Activated naive CD8-positive, alpha-beta T cell treated with anti-CD3 and anti-CD28 coated beads, Interleukin-2, amount 50 U/mL, for 16 hours (primary cell): ENCODE measurements at places on chromosomes 2 and 18.

DNA sequence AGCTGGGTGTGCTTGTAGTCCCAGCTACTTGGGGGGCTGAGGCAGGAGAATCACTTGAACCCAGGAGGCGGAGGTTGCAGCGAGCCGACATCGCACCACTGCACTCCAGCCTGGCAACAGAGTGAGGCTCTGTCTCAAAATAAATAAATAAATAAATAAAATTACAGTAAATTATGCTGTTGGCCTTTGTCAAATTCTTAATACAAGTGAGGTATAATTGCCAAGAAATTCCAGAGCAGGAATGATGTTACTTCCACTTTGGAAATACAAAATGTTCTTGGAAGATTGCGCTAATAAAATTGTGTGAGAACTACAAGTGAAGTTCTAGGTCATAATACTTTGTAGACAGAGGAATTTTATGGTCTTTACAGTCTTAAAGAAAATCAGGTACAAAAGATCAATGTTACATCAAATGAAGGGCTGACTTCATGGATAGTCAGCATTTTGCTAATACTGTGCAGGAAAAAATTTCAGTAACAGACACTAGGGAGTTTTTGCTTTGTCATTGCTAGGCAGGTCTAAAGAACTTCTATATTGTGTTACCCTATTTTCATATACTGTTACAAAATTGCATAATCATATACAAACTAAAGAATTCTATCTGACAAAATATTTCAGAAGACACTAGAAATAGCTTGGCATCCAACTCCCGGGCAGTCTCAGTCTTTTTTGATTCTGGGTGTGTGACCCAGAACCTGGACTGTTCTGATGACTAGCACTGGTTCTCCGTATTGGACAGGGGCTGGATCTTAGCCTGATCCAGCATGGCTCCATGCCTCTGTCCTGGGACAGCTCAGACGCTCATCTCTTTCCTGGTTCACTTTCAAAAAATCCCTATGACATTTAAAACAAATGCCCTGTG is 76.0 kb upstream of the STK17B start:
- no peak for DNase-seq

DNA sequence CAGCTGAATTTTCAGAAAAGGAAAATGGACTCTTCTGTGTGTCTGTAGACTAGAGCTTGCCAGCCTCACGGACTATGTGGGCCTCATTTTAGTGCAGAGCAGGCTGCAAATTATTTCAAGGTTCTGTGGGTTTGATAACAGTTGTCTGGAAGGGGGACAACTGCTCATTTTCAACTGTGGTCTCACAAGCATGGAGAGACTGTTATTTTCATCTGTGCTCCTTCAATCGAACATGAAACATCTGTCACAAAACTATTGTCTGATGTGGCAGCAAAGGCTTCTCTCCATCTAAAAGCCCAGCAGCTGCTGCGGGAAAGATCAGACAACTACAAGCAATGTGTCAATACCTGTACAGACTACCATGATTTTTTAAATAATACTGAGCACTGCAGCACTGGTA is 211.8 kb downstream of the LRRTM4 start:
- no peak for DNase-seq

DNA sequence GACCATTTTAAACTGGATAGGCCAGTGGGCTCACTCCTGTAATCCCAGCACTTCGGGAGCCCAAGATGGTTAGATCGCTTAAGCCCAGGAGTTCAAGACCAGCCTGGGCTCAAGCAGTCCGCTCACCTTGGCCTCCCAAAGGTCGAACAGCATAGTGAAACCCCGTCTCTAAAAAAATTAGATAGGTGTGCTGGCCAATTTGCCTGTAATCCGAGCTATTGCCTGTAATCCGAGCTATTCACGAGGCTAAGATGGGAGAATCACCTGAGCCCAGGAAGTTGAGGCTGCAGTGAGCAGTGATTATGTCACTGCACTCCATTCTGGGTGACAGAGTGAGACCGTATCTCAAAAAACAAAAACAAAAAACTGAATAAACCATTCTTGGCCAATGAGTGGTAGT is 52.6 kb upstream of the EMILIN2 start:
- DNase-seq = no peak

- no peak for DNase-seq
These were observed 33.8 kb downstream of the PARD3B start for GRCh38 chr2:204578928-204579598.

DNA sequence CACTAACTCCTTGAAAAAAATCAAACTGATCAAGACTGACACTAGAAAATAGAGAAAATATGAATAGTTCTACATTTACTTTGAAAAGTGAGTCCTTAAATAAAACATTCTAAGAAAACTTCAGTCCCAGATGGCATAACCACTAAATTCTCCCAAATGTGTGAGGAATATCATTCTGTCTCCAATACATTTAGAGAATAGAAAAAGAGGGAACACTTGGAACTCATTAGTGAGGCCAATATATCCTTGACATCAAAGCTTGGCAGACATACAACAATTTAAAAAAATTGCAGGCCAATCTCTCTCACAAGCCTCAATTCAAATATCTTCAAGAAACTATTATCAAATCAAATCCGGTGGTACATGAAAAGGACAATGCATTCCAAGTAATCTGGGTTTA is 79.3 kb upstream of the TMEM247 start:
- DNase-seq = no peak

- no peak for DNase-seq
These were observed 115.3 kb downstream of the FEZ2 start for GRCh38 chr2:36482576-36483214.

- DNase-seq = no peak
These were observed 2.0 kb downstream of the IDH1 start for GRCh38 chr2:208252716-208253492.

DNA sequence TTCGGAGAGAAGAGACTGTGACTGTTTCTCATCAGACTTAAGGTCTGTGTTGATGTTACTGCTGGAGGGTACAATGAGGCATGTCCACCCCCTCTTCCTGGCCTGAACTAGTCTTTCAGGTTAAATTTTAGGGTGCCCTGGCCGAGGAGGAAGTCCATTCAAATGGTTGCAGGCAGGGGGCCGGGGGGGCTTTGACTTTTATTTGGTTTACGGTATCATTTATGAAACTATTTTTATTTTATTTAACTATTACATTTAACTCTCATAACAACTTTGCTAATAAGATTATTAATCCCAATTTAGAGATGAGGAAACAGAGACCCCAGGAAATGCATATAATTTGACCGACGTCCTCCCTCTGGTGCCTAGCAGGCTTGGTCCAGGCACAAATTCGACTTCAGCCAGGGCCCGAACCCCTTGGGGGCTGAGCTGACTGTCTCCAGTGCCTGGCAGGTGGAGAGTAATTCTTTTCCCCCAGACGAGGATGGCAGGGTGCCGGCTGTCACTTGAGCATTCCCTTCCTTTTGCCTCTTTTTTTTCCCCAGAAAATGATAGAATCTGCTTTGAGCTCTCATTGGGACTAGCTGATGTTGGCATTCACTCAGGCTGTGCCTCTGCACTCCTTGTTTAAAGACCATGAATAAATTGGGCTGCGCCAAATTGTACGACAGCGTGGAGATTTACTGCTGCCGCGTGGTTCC is 255.3 kb upstream of the SALL3 start:
- DNase-seq = no peak

GRCh38 chr18:74333091-74333490 is 17.5 kb downstream of the C18orf63 start:
- DNase-seq = no peak

- DNase-seq = no peak
These were observed 443.8 kb downstream of the MBD2 start for GRCh38 chr18:53780666-53781065.

GRCh38 chr2:157264099-157264498 is 6.6 kb downstream of the GALNT5 start:
- DNase-seq = no peak

DNA sequence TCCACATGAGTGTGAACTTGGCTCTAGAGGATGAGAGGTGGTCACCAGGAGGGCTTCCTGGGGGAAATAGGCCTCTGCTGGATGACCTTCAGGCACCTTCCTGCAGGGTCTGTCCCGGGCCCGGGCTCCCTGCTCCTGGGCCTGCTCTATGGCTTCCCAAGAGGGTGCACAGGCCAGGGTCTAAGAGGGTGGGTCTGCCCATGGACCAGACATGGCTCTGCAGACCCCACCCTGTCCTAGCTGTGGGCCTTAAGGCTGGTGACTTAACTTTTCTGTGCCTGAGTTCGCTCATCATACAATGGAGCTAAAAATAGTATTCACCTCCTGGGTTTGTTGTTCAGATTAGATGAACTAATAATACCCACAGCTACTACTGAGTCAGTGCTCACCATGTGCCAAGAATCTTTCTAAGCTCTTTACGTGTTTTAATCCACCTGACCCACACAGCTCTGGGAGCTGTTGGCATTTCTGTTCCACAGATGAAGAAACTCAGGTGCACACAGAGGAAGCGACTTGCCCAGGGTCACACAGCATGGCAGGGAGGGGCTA is 14.4 kb downstream of the INHBB start:
- no peak for DNase-seq

DNA sequence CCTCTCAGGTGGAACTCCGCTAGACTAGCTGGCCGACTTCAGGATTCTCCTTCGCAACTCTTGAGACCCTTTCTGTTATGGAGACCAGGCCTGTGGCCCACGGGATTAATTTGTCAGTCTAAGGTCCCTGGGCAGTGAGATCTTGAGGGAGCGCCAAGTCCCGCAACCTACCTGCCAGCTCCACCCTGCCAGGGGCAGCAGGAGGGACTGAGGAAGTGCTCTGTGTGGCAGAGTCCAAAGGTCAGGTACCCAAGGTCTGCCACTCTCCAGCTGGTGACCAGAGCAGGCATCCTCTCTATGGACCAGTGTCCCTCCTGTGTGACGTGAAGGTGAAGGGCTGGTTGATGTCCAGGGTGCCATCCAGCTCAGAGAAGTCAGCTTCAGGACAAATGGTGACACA is 4.3 kb upstream of the SPATA3 start:
- DNase-seq = no peak

DNA sequence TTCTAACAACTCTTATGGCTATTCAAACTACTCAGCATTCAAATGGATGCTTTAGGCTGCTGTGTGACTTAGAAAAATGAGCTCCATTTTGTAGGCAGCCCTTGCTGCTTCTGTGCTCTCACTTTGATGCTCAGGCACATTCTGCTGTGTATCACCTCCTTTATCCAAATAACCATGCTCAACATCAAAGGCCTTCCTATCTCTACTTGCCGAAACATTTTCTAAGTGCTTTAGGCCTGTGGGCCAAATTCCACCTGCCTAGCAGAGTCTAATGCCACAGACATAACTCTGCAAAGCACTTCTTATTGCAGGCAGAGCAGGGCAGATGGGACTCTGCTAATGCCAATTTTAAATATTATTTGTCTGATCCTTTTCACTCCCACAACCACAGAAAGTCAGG is 397.4 kb downstream of the RND3 start:
- DNase-seq = no peak

DNA sequence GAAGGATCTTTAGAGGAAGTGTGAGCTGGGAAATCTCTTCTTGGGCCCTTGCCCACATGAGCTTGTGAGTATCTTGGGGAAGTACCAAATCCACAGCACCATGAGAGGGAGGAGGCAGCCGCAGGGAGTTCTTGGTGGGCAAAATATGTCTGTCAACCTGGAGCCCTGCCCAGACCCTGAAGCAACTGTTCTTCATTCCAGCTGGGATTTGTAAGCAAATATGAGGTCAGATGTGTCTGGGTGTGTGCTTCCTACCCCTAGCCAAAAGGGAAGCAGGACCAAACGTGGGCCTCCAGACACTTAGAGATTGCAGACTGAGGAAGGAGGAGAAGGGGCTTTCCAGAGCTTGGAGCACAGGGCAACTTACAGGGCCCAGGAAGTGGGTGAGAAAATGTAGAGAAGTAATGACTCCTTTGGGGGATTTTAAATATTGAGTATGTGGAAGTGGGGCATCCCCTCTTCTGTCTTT is 41.9 kb downstream of the TMEM247 start:
- DNase-seq = no peak
